ENCODE measurements at places on chromosomes 7 and 10. TPM values are rescaled to one million over a fixed set of nuclear protein-coding genes. Genes with fewer than 3 reads are reported as not detected.

DNA sequence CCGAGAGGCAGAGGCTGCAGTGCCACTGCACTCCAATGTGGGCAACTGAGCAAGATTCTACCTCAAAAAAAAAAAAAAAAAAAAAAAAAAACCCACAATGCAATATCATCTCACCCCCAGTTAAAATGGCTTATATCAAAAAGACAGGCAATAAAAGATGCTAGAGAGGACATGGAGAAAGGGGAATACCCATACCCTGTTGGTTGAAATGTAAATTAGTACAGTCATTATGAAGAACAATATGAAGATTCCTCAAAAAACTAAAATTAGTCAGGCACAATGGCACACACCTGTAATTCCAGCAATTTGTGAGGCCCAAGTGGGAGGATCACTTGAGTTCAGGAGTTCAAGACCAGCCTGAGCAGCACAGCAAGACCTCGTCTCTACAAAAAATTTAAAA lies 25.7 kb downstream of the ABI1 start:
- peak overlapping the region; percentile 36 for H3K27ac ChIP-seq
- DNase-seq, result no peak
- H3K27me3 ChIP-seq, result peaks cover 5% of the 10 kb centered on the region
- peaks cover 3% of the 10 kb centered on the region for H3K36me3 ChIP-seq
- no peak overlapping the region for H3K4me3 ChIP-seq

- H3K4me3 ChIP-seq, result no peak overlapping the region
- no peak overlapping the region for H3K27ac ChIP-seq
These were observed 15.4 kb downstream of the NAMPT start for GRCh38 chr7:106269254-106269961.

- H3K4me1 ChIP-seq, result no peaks in the 10 kb centered on the region
- peaks cover 6% of the 10 kb centered on the region for H3K27me3 ChIP-seq
- no peak overlapping the region for H3K4me3 ChIP-seq
These were observed 5.6 kb upstream of the MUC3A start for GRCh38 chr7:100943693-100944092.

DNA sequence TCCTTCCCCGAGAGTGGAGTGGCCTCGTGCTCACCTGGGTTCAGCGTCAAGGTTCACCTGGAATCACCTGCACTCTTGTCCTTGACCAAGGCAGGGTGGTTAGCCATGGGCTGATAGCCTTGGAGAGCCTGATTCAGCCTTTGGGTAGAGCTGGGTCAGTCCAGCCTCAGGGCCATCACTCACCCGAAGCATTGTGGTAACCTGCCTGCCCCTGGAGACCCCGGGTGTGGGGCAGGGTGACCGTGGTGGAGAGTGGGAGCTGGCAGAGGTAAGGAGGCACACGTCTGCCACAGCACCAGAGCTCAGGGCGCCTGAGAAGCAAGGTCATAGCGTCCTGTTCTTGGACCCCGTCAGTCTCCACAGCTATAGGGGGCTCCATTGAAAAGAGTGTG lies 27.8 kb upstream of the WDFY4 start:
- peak overlapping the region; percentile 81 for H3K4me3 ChIP-seq
- H3K4me1 ChIP-seq, result peaks cover 7% of the 10 kb centered on the region
- no peak overlapping the region for H3K27ac ChIP-seq
- DNase-seq, result no peak

DNA sequence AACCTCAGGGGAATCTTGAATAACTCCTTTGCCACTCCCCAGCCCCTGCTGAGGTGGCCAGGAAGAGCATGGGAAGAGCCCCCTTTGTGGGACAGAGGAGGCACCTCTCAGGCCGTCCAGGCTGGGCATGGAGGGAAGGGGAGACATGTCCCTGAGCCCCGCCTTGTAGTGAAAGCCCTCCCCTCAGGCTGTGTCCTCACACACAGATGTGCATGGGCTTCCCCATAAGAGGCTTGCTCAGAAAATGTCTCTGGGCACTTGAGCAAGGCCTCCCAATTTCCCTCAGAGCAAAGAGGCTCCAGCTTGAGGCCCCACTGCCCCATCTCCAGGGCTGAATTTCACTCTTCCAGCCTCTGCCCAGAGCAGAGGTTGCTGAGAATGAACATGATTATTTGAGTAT lies 3.8 kb downstream of the TMEM72 start:
- no peak overlapping the region for H3K4me3 ChIP-seq
- H3K27me3 ChIP-seq, result peaks cover 2% of the 10 kb centered on the region
- H3K4me1 ChIP-seq, result peaks cover 16% of the 10 kb centered on the region
- H3K27ac ChIP-seq, result no peak overlapping the region

- H3K4me1 ChIP-seq, result no peaks in the 10 kb centered on the region
- no peak overlapping the region for H3K27ac ChIP-seq
- H3K36me3 ChIP-seq, result no peaks in the 10 kb centered on the region
- DNase-seq, result no peak
These were observed 448.2 kb upstream of the FOXK1 start for GRCh38 chr7:4233621-4234497.

GRCh38 chr10:69624245-69624786 lies 5.7 kb upstream of the FAM241B start:
- H3K4me3 ChIP-seq, result no peak overlapping the region
- H3K27me3 ChIP-seq, result peaks cover 15% of the 10 kb centered on the region
- no peaks in the 10 kb centered on the region for H3K36me3 ChIP-seq
- H3K4me1 ChIP-seq, result peaks cover 13% of the 10 kb centered on the region
- no peak for DNase-seq

GRCh38 chr7:141227454-141227853 lies 153.6 kb downstream of the TMEM178B start:
- no peak overlapping the region for H3K4me3 ChIP-seq
- DNase-seq, result no peak
- H3K27ac ChIP-seq, result no peak overlapping the region
- no peaks in the 10 kb centered on the region for H3K4me1 ChIP-seq
- H3K36me3 ChIP-seq, result no peaks in the 10 kb centered on the region

- H3K36me3 ChIP-seq, result no peaks in the 10 kb centered on the region
- H3K27me3 ChIP-seq, result no peaks in the 10 kb centered on the region
These were observed 56.4 kb upstream of the C1GALT1 start for GRCh38 chr7:7125963-7126362.

GRCh38 chr10:132542086-132542775 lies 4.6 kb downstream of the INPP5A start:
- H3K36me3 ChIP-seq, result no peaks in the 10 kb centered on the region
- H3K27me3 ChIP-seq, result peaks cover 2% of the 10 kb centered on the region
- H3K27ac ChIP-seq, result no peak overlapping the region
- peaks cover 57% of the 10 kb centered on the region for H3K4me1 ChIP-seq
- H3K4me3 ChIP-seq, result no peak overlapping the region

- peaks cover 17% of the 10 kb centered on the region for H3K36me3 ChIP-seq
- peaks cover 34% of the 10 kb centered on the region for H3K4me1 ChIP-seq
- no peak overlapping the region for H3K4me3 ChIP-seq
- H3K27me3 ChIP-seq, result peaks cover 4% of the 10 kb centered on the region
- DNase-seq, result no peak
These were observed 11.5 kb upstream of the SGMS1 start for GRCh38 chr10:50635286-50635685.

- peak overlapping the region; percentile 13 for H3K27ac ChIP-seq
- peaks cover 3% of the 10 kb centered on the region for H3K27me3 ChIP-seq
- H3K36me3 ChIP-seq, result no peaks in the 10 kb centered on the region
- DNase-seq, result no peak
- H3K4me1 ChIP-seq, result peaks cover 41% of the 10 kb centered on the region
- H3K4me3 ChIP-seq, result no peak overlapping the region
These were observed 99.3 kb upstream of the DDC start for GRCh38 chr7:50664461-50664922.

DNA sequence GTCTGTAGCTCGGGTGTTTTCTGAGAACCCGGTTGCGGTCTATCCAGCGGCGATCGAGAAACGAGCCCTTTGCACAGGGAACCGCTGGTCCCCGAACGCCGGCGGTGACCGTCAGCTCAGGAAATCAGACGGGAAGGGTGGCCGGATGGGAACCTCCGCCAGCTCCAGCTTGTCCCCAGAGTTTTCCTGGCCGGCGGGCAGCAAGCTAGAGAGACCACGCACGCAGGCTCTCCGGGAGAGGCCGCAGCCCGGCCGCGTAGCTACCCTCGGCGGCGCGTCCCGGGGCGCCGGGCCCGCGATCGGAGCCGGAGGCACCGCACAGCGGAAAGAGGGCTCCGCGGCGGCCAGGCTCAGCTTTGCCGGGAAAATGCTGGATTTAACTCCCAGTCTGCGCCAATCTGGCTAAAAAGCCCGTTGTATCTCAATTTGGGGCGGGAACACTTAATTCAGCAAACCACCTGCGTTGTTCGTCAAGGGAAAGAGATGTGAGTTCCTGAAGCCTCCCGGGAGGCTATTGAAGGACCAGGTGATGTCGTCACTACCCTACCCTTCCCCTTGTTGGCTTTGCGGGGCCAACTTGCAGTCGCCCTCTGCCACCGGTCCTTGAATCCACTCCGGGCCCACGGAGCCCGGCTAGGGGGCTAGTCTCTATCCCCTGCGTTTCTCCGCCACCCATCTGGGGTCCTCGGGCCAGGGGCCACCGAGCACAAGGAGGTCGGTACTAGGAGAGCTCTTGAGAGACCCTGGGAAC lies 859 bp upstream of the CH25H start:
- no peak for DNase-seq
- no peak overlapping the region for H3K27ac ChIP-seq
- H3K27me3 ChIP-seq, result peaks cover 23% of the 10 kb centered on the region
- H3K4me1 ChIP-seq, result peaks cover 16% of the 10 kb centered on the region
- peak overlapping the region; percentile 75 for H3K4me3 ChIP-seq
- no peaks in the 10 kb centered on the region for H3K36me3 ChIP-seq

DNA sequence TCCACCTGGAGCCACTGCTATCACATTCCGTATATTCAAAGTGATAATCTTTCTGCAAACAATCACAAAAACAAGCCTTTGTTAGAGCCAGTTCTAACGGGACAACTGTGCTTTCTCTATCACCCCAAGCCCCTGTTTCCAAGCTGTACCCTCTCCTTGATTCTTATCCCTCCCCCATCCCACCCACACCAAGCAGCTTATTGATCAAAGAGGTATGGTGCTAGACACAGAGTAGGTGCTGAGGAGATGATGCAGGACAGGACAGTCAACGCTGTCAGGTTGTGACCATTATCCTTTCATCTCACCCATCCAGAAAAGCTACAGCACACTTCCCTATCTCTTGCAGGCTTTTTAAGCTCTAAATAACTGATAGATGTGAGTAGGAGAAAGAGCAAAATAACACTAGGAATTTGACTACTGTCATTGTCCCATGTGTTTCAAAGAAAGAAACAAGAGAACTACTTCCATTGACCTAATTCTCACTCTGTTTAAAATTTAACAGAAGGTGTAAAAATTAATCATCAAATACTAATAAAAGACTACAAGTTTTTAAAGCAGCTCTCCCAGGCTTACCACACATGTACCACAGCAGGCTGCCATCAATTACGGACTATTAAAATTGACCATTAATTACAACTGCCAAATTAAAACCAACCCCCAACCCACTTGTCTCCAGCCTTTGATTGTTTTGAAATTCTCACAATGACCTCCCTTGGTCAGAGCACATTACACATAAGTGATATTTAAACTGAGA lies 94.3 kb downstream of the ELAPOR2 start:
- H3K36me3 ChIP-seq, result no peaks in the 10 kb centered on the region
- no peak for DNase-seq
- H3K27me3 ChIP-seq, result peaks cover 2% of the 10 kb centered on the region
- no peak overlapping the region for H3K4me3 ChIP-seq
- no peaks in the 10 kb centered on the region for H3K4me1 ChIP-seq
- H3K27ac ChIP-seq, result no peak overlapping the region

- H3K4me3 ChIP-seq, result no peak overlapping the region
- no peak overlapping the region for H3K27ac ChIP-seq
- no peaks in the 10 kb centered on the region for H3K36me3 ChIP-seq
- H3K27me3 ChIP-seq, result peaks cover 13% of the 10 kb centered on the region
- H3K4me1 ChIP-seq, result no peaks in the 10 kb centered on the region
These were observed 10.1 kb upstream of the HPS1 start for GRCh38 chr10:98456686-98457482.

DNA sequence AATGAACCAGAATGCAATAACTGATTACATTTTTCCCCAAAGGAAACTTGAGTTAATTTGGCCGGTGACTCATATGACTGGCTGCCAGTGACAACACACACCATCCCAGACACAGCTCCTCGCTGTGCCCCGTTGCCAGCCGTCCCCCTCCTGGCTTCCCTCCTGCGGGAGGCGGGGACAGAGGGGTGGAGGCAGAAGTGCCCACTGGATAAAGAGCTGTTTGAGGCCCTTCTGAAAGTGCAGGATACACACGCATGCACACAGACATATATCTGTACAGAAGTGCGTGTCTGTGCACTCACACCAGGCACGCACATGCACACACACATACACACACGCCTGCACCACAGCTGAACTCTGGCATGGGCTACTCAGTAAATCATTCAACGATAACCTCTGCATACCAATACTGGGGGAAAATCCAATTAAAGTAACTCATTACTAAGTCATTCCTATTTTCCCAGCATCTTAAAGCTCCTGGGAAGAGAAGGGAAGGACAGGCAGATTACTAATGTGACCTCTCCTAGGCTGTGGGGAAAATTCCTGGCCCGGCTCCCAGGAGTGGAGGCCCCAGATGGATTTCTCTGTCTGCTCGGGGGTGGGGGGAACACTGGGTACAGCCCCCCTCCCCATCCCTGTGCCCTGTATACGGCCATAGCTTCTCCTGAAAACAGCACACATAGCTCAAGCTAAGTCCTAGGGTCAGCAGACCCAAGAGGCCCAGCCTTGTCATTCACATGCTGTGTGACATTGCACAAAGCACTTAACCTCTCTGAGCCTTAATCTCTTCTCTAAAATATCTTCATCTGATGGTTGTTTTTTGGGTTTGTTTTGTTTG lies 52.3 kb upstream of the MYL10 start:
- no peaks in the 10 kb centered on the region for H3K4me1 ChIP-seq
- no peaks in the 10 kb centered on the region for H3K36me3 ChIP-seq
- peaks cover 7% of the 10 kb centered on the region for H3K27me3 ChIP-seq

DNA sequence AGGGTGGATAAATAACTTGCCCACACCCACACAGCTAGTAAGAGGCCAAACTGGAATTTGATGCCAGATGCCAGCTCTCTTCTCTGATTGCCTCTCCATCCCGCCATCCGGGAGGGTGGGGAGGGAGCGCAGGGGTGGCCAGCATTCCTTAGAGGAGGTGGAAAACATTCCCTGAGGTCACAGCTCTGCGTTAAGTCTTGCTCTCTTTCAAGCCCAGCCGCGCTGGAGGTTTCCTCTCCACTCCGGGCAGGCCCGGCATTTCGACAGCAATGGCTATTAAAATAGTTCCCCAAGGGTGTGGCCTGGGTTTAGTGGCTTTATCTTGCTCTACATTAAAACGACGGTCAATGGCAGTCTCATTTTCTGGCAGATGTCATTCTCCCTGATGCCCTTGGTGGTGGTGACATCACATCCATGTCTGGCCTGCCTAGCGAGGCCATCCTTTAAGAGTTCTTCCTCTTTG lies 16.1 kb upstream of the C10orf71 start:
- no peaks in the 10 kb centered on the region for H3K36me3 ChIP-seq
- H3K27me3 ChIP-seq, result peaks cover 3% of the 10 kb centered on the region
- DNase-seq, result no peak
- H3K4me3 ChIP-seq, result no peak overlapping the region
- peaks cover 19% of the 10 kb centered on the region for H3K4me1 ChIP-seq

- no peak for DNase-seq
- no peak overlapping the region for H3K27ac ChIP-seq
- H3K4me1 ChIP-seq, result no peaks in the 10 kb centered on the region
- no peaks in the 10 kb centered on the region for H3K36me3 ChIP-seq
- no peak overlapping the region for H3K4me3 ChIP-seq
- H3K27me3 ChIP-seq, result no peaks in the 10 kb centered on the region
These were observed 24.6 kb upstream of the ASL start for GRCh38 chr7:66050990-66051448.

Gene VPS41
- 72.6 TPM for polyA plus RNA-seq

Gene RAB19
- polyA plus RNA-seq, result 2.4 TPM

Gene ZNF511
- polyA plus RNA-seq, result 73.2 TPM

Gene SPDYE6
- polyA plus RNA-seq, result not detected

Gene CYP2C19
- polyA plus RNA-seq, result not detected

Gene AOC1
- not detected for polyA plus RNA-seq

Gene PYROXD2
- 17.3 TPM for polyA plus RNA-seq

Gene DPP6
- polyA plus RNA-seq, result not detected

Gene DDC
- not detected for polyA plus RNA-seq

Gene INMT
- not detected for polyA plus RNA-seq

Gene NKX1-2
- polyA plus RNA-seq, result not detected

Gene IDI2
- not detected for polyA plus RNA-seq
